ENCODE measurements at places on chromosomes 4 and X.
A peak's percentile ranks its signal among the peaks of the same experiment; 100 is the strongest.

GRCh38 chrX:97490656-97491055 lies 606.9 kb downstream of the RPA4 start:
- no peak for DNase-seq

- no peak for DNase-seq
These were observed 88.7 kb upstream of the PLAC1 start for GRCh38 chrX:134747006-134747405.

DNA sequence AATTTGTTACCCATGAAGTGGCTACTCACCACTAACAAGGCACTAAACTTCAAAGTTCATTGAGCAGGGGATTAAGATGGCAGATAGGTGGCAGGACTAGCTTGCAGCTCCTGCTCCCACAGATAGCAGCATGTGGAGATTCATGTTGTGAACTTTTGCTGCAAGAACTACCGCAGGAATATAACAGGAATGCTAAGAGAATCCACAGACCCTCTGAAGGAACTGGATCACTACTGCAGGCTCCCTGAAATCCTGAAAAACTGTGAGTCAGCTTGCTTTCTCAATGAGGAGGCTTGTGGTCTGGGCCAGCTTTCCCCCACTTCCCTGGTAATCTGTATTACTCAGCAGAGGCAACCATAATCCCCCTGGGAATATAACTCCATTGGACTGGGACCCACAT lies 118.5 kb upstream of the VCX2 start:
- no peak for DNase-seq

- no peak for DNase-seq
These were observed 55.2 kb downstream of the NEK1 start for GRCh38 chr4:169557061-169557636.

GRCh38 chrX:71989768-71990426 lies 79.3 kb downstream of the NHSL2 start:
- DNase-seq = no peak

- DNase-seq = no peak
These were observed 19.7 kb upstream of the SOX3 start for GRCh38 chrX:140524556-140524955.

DNA sequence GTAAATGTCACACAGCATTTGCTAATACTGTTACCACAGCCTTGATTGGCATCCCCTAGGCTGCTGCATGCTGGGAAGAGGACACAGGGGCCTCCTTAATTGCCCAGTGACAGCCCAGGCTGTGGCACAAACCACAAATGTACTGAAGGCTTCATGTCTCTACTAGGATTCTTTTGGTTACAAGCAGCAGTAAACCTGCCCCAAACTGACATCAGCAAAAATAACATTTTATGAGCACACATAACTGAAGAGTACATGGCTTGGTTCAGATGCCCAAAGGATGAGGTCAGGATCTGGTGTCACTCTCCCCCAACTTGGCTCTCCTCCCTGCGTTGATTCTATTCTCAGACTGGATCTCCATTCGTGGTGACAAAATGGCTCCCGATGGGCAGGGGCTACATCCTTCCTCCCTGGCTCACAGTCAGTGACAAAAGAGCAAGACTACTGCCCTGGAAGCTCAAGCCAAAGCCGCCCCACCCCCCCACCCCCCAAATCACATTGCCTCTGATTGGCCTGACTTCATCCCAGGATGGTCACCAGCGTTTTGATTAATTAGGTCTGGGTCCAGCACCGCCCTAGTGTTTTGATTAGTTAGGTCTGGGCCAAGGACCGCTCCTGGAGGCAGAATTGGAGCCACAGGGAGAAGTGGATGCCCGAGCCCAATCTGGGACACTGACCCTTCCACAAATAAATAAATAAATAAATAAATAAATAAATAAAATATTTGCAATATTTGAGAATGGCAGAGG lies 180.5 kb upstream of the RBPJ start:
- peak; percentile 27 for DNase-seq

- DNase-seq = no peak
These were observed 76.1 kb upstream of the FHDC1 start for GRCh38 chr4:152860046-152860445.

- no peak for DNase-seq
These were observed 82.1 kb downstream of the PPP3CA start for GRCh38 chr4:101264993-101265815.

DNA sequence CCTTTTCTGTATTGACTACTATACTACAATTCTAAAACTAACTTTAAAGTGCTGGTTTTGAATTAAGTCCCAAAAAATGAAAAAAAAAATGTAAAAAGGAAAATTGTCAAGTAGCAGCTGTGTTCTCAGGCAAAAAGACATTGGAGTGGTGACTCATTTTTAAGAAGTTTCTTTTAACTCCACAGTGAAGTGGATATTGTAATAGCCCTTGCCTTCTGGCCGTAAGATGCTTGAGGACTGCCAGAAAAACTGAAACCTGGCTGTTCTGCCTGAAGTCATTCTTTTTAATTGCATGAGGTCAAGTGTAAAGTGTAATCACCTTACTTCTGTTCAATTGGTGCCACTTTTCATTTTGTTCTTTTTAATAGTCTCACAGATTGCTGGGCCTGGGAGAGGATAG lies 28.9 kb downstream of the SPANXD start:
- no peak for DNase-seq

- DNase-seq = no peak
These were observed 32.2 kb upstream of the XPNPEP2 start for GRCh38 chrX:129706400-129707072.

GRCh38 chr4:176814770-176815169 lies 22.0 kb upstream of the VEGFC start:
- no peak for DNase-seq

- DNase-seq = peak; percentile 45
These were observed 1.6 kb downstream of the RAB33A start for GRCh38 chrX:130173190-130173895.

GRCh38 chrX:18709833-18710232 lies 2.4 kb downstream of the PPEF1 start:
- DNase-seq = no peak

- no peak for DNase-seq
These were observed 300.9 kb downstream of the BCOR start for GRCh38 chrX:39796856-39797255.

DNA sequence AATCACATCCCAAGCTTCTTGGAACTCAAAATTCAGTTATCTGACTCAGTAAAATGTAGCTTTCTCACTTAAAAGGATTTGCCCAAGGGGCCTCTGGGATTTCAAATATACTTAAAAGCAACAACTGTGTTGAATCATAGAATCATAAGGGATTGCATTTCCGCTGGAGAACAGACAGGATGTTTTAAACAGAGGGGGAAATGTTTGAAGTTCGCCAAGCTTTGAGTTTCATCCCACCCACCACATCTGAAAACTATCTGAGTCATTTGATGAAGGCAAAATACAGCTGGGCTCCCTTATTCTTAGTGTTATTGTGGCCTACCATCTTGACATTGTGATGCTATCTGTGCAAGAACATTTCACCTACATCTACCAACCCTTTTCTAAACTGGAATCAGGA lies 73.5 kb downstream of the PPP1R2C start:
- no peak for DNase-seq

DNA sequence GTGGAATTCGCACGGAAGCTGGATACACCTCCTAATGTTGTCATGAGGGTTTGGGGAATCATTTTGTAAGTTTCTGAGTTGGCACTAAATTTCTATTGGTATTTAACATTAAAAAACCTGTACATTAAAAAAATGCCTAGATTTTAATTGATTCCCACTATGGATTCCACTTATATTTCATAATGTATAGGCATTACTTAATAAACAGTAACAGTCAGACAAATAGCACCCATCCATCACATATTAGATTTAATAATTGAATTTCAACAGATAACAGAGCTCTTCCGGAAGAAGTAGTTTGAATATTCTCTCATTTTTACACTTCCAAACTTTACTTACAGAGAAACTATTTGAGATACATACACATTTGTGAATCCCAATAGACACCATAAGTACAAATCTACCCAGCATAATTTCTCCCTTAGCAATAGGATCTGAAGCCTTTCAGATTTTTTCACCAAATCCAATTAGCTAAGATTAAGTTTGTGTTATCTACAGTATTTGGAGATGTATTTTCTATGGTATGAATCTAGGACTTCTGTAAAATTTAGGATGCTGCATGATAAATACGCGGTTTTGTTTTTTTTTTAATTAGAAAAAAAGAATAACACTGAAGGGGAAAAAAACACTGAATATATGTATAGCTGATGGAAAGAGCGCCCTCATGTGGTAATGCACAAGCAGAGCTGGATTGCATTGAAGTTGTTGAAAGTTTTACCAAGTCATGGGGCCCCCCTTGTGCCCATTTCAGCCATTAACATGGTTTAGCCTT lies 12.2 kb upstream of the ODAM start:
- peak; percentile 19 for DNase-seq

DNA sequence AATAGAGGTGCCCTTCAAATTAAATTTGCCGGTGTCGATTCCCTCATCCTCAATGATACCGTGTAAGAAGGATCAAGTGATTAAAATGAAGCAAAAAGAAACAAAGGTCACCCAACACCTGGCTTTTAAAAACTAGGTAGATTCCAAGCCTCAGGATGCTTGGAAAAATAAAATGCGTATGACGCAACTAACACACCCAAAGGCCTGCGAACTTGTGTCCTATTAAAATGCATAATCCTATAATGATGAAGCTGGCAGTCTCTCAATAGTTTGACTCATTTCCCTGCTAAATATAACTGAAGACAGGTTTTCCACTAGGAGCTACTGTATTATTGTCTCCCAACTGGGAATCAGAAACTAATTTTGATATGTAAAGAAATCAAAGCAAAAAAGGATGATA lies 263.2 kb downstream of the DHX15 start:
- DNase-seq = peak; percentile 53

DNA sequence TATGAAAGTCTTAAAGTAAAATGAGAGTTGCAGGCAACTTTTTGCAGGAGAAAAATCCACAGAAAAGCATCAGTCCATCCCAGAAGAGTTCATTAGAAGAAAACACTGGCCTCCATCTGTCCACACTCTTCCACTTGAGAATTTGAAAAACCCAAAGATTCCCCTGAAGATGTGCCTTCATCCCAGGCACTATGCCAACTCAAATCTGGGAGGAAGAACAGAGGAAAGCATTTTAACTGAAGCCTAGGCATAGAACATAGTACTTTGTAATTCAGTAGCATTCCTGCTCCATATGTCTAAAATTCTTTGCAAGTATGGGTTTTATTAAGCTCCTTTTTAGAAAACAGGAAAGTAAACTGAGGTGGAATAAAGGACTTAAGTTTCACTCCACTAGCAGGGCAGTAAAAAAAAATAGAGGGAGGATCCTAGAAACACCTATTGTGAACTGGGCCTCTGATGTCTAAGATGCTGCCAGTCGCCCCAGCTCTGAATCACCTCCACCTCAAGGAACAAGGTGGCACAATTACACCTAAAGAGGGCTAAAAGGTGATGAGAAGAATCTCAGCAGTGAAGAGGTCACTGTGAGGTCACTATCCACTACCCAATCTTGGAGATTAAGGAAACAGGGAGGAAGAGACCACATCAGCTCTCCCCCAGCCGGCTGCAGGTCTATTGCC lies 141.9 kb upstream of the FAM241A start:
- DNase-seq = no peak

- no peak for DNase-seq
These were observed 85.0 kb upstream of the ZNF81 start for GRCh38 chrX:47751670-47752069.

Measured in cerebellar cortex (tissue), 1 donor.